ENCODE measurements at places on chromosomes 3 and 15.

- no peak for DNase-seq
Measured at GRCh38 chr15:92968926-92969651, 69.0 kb downstream of the CHD2 start.

GRCh38 chr15:42154956-42155355, 1.5 kb downstream of the PLA2G4F start:
- no peak for DNase-seq

DNA sequence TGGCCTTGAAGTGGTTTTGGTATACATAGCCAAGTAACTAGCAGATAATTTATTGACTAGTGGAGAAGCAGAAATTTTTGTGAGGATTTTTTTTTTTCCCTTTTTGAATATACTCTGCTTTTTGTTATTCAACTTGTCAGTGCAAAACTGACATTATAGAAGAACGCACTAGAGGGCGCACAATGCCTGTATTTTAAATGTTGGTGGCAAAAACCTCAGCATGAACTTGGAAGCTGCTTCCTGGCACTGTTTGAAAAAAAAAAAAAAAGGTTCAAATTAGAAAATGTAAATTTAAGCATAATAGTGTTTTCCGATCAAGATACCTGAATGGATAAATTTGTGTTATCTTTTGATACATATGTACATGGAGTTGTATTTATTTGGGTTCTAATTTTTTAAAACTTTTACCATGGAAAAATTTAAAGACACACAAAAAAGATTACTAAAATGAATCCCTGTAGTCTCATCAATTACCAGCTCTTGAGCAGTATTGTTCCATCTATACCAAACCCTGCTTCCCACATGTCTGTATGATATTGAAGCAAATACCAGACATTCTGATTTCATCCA, 56.0 kb downstream of the SLC25A26 start:
- DNase-seq: peak; percentile 43

DNA sequence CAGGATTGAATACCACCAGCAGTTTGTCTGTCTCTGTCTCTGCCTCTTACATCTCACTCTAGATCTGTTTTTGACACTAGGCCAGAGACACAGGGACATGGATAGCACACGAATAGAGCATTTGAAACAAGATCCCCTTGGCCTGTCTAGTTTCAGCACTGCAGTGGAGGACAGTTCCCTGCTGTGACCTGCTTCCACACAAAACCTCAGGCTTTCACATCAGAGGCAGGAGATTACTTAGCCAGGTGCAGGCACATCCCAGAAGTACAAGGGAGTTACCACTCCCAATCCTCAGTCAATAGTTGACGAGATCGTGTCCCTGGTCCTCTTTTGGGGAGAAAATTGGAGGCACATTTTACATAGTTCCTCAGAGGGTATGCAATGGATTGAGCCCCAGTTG, 34.0 kb upstream of the CCK start:
- peak; percentile 26 for DNase-seq

DNA sequence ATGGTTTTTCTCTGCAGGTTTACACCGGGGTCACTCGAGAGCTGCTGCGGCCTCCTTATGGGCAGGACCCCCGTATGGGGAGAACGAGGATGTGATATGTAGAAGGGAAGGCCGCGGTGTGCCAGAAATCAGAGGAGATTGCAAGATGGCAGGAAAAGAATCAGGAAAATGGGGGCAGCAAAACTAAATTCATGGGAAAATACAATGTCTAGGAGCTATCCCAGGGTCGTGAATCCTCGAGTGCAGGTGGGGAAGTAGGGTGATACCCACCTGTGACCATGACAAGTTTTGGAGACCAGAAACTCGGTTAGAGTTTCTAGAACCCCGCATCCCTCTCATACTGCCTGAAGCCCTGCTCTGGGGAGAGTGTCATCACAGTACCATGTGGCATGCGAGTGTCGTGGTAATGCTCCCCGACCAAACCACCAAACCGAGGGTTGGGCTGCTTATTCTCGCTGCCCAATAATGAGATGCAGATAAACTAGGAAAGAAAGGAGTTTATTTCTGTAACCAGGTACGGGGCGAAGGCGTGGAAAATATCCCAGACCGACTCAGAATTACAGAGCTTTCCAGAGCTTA, 781 bp downstream of the TRNT1 start:
- peak; percentile 7 for DNase-seq

DNA sequence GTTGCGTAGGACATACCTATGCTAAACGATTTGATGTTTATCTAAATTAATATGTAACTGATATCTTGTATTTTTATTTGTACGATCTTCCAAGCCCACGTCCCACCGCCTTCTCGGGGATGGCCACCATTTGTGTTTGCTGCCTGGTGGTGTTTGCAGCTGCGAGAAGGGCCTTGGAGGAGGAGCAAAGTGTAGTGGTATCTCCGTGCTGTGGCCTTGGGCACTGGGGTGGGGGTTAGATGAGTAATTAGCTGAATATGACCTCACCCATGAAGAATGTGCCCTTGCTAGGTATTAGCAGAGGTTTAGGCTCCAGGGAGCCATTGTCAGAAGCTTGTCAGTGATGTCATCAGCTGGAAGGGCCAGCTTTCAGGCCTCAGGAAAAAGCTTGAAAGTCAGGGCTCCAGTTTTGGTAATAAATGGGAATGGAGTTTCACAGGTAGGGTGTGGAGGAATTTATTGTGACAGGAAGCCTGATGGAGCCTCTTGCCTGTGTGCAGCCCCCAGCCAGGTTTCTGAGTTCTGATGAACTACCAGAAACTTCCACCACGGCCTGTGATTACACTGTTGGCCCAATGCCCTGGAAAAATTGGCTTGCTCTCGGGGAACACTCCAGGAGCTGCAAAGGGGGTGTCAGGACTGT, 41.0 kb downstream of the FLNB start:
- peak; percentile 79 for DNase-seq

- no peak for DNase-seq
Measured at GRCh38 chr15:73660455-73660854, 23.7 kb upstream of the CD276 start.

DNA sequence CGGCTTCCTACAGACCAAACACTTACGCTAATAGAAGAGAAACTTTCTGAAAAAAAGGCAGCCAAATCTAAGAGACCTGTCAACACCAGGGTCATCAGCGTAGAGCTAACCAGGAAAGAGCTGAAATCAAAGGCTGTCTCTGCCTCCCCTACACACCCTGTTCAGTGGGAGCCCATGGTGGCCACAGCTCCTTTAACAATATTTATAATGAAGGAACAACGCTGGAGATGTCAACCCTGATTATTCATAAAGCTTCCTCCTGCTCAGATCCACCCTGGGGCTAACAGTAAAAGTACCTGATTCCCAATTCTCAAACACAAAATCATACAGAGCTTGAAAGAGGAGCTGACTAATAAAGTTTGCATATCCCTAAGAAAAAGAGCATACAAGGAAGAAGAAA, 133.7 kb downstream of the ANXA2 start:
- no peak for DNase-seq

- no peak for DNase-seq
Measured at GRCh38 chr15:58154769-58155168, 16.6 kb downstream of the AQP9 start.

DNA sequence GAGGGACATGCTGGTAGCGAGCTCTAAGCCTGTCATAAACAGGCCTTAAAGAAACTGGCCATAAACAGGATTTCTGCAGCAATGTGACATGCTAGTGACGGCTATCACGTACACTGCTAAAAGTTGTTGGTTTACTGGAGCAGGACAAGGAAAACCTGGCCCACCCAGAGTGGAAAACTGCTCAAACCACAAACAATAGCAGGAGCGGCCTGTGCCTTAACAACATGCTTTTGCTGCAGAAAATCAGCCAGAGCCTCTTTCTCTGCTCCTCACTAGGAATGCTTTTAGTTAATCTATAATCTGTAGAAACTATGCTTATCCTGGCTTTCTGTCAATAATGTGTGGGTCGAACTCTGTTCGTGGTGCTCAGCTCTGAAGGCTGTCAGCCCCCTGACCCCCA, 202.9 kb upstream of the UBE3A start:
- no peak for DNase-seq

GRCh38 chr3:189685291-189685690, 54.1 kb downstream of the TP63 start:
- DNase-seq: no peak

DNA sequence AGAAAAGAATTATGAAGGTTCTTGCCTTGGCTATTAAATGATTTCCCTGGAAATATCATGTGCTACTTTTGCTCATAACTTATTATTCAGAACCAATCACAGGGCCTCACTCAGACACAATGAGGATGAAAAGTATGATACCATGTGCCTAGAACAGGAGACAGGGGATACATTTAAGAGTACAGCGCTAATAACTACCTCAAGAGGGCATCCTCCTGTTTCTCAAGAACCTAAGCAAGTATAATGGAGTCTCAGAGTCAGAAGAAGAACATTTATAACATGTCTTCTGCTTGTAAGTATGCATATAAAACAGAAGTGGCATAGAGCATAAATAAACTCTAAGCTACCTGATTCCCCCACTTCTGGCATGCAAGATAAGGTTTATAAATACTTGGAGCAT, 125.4 kb upstream of the MME start:
- DNase-seq: no peak

DNA sequence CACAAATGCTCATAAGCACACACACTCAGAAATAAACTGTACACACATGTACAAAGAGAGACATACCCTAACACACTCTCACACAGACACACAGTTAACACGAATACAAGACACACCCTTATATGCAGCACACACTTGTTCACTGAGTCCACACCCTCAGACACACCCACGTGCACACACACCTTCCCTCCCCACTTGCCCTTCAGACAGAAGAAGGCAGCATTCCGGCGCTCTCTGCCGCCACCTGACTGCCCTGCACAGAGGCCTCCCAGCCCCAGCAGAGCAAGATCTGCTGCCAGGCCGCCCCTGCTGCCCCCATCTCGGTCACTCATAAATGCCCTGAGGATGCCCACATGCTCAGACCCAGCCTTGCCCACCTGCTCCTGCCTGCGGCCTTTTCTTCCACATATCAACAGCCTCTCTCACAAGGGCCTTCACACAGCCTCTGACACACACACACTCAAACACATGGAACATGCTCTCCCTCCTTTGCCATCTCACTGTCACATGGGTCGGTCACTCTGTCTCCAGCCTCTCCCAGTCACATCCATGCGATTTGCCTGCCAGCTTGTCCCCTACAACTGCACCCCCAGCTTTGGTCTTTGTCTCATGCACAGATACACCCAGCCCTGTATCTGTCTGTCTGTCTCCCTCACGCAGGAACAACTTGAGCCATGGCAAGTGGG, 71.1 kb downstream of the EPHB3 start:
- DNase-seq: no peak

GRCh38 chr3:15520804-15521572, 518 bp downstream of the COLQ start:
- no peak for DNase-seq

DNA sequence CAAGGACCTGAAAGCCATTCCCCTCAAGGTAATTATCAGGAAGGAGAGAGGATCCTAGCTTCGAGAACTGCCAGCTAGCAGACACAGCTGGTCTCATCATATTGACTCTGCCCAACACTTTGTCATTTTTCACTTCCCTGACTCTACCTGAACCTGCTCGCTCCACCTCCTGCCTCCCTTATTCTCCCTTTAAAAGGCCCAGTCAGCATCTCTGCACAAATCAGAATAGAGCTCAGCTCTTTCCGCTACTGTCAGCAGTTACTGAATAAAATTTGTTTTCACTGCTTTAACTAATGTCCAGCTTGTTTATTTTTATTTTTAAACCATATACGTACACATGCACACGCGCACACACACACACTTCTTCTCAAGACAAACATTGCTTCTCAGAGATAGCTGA, 57.2 kb upstream of the MCF2L2 start:
- no peak for DNase-seq

- DNase-seq: no peak
Measured at GRCh38 chr3:4838621-4839022, 140.6 kb upstream of the BHLHE40 start.

- DNase-seq: no peak
Measured at GRCh38 chr3:50192124-50192523, 714 bp downstream of the GNAT1 start.

DNA sequence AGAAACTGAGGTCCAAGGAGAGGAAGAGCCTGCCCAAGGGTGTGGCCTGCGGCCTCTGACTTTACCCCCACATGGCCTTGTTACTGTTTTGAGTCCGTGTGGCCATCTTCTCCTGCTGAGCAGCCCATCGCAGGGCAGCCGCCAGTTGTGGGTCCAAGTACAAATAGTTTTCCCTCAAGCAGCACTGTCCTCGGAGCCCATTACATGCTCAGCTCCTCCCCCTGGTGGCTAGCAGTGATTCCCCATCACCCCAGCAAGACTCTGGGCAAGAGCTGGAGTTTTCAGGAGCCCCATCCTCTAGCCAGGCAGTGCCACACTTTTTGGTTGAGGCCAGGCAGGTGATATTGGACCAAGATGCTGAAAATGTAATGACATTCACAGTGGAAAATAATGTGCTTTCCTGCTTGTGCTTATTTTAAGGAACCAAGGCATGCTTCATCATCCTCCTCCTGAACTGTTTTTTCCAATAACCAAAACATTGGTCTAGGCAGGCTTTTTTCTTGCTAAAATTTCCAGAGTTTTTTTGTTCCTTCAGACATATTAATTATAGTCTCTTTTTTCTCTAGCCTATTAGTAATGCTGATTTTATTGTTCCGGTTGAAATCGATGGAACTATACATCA, 23.2 kb upstream of the VILL start:
- DNase-seq: peak; percentile 56

DNA sequence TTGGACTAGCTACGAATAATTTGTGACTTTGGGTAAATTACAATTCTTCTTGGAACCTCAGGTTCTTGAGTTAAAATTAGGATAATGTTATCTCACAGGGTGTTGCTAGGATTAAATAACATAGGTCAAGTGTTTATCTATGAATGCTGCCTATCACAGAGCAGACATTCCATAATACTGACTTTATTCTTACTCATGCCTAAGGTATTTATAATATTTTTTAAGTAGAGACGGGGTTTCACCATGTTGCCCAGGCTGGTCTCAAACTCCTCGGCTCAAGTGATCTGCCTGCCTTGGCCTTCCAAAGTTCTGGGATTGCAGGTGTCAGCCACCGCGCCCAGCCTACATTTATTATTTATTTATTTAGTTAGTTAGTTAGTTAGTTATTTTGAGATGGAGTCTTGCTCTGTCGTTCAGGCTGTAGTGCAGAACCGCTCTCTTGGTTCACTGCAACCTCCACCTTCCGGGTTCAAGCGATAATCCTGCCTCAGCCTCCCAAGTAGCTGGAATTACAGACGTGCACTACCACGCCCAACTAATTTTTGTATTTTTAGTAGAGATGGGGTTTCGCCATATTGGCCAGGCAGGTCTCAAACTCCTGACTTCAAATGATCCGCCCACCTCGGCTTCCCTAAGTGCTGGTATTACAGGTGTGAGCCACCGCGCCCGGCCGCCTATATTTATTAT, 741 bp upstream of the ZNF106 start:
- DNase-seq: peak; percentile 33

GRCh38 chr15:29226436-29227208, 43.0 kb downstream of the NSMCE3 start:
- no peak for DNase-seq

DNA sequence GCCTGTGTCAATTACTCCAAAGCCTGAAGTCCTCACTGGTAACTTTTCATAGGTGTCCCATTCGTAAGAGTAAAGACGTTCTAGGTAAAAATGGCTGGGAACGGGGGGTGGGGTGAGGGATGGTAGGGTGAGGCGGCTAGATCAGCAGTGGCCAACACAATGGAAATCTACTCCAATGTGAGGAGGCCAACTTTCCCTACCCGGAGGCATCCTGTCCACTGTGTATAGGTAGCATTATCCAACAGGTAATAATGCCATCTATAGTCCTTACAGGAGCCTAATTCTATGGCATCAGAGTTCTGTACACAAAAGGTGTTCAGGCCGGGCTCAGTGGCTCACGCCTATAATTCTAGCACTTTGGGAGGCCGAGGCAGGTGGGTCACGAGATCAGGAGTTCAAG, 29.1 kb downstream of the HDC start:
- DNase-seq: no peak
